Activated CD4-positive, alpha-beta T cell treated with anti-CD3 and anti-CD28 coated beads for 36 hours (primary cell): ENCODE measurements at places on chromosomes 7 and 10. TPM values are rescaled to one million over a fixed set of nuclear protein-coding genes. Genes with fewer than 3 reads are reported as not detected.
A peak's percentile ranks its signal among the peaks of the same experiment; 100 is the strongest.

The ANKRD2 gene
- total RNA-seq: not detected

DNA sequence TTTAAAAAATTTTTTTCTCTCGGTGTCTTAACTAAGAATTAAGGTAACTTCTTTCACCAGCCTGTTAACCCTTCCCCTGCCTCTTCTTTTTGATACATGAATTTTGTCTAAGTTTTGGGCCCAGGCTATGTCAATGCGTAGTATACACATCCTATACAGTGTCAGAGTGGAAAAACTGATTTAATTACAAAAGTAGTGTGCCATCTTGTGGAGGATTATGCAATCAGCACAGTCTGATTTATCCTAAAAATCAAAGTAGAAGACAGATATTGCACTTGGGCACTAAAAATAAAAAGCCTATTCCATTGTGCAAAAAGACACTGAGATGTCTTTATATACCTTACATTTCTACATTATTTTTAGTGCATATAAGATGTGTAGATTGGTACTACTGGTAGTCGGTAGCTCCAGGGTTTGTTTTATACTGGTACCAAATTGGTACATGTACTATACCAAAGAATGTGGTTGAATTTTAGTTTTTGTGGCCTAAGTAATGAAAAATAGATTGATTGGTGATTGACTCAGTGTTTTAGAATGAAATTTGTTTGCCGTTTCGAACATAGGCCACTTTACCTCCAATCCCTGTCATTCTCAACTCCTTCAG lies 96.6 kb downstream of the MKLN1 start:
- H3K4me3 ChIP-seq: no peak overlapping the region
- H3K4me1 ChIP-seq: peaks cover 8% of the 10 kb centered on the region
- H3K27ac ChIP-seq: no peak overlapping the region

DNA sequence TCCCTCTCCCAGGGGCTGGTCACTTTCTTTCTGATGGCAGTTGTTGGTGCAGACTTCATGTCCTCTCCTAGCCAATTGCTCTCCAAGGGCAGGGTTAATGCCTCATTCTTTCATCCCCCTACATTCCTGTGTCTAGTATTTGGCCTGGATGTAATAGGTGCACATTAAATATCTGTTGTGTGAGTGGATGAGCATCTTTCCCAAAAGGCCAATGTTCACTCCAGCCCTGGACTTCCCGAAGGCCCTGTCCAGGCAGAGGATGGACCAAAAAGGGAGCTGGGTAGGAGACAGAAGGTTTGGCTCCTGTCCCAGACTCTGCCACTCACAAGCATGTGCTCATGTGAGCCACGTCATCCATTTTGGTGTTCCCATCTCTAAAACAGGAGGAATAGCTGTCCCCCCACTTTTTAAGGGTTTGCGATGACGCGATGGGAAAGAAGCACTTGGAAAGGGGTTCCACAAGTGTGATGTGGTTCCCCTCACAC lies 47.5 kb downstream of the RGS10 start:
- H3K27ac ChIP-seq: peak overlapping the region; percentile 48
- H3K4me3 ChIP-seq: no peak overlapping the region
- H3K36me3 ChIP-seq: peaks cover 27% of the 10 kb centered on the region
- H3K27me3 ChIP-seq: no peaks in the 10 kb centered on the region
- no peak for DNase-seq

DNA sequence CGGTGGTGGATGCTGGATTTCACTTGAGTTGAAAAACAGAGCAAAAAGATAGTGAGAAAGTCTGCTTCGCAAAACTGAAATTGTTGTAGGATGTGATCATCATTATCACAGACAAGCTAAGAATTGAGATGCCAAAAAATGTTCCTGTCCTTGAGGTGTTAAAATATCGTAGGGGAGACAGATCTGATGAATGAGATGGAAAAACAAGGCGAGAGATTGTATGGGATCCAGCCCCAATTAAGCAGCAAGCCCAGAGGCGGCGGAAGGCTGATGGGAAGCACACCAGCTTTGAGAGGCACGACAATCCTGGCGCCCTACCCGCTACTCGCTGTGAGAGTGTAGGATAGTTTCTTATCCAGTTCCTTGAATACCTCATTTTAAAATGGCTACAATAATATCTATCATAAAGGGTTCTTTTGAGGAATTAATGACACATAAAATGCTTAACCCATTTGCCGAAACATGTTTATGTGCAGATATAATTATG lies 131.1 kb upstream of the PTN start:
- no peaks in the 10 kb centered on the region for H3K27me3 ChIP-seq
- H3K36me3 ChIP-seq: no peaks in the 10 kb centered on the region
- H3K4me3 ChIP-seq: no peak overlapping the region
- no peaks in the 10 kb centered on the region for H3K4me1 ChIP-seq
- no peak overlapping the region for H3K27ac ChIP-seq
- DNase-seq: no peak

DNA sequence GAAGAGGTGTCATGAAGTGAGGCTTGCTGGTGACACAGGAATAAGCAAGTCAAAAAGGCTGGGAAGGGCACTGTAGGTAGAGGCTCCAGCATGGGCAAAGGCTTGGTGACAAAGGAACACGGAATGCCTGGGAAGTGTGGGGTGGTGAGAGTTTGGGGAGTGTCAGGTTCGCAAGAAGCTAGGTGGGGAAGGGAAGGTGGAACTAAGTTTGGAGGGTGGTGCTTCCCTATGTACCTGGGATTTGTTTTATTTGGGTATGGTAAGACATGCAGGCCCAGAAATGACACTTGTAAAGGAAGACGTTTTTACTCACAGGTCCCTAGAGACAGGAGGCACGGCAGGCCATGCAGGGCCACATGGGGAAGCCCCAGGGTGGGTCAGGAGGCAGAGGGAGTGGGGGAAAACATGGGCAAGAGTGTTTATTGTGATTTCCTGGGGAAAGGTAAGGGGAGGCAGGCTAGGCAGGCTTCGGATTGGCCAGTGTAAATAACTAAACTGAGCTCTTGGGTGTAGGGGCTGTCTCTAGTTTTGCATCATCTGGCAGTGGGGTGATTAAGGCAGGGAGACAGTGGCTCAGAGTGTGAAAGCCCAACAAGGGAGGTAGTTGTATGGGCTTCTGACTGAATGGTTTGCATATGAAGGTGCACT lies 52.1 kb downstream of the SH2D4B start:
- H3K4me1 ChIP-seq: no peaks in the 10 kb centered on the region
- H3K27ac ChIP-seq: no peak overlapping the region
- H3K4me3 ChIP-seq: no peak overlapping the region

DNA sequence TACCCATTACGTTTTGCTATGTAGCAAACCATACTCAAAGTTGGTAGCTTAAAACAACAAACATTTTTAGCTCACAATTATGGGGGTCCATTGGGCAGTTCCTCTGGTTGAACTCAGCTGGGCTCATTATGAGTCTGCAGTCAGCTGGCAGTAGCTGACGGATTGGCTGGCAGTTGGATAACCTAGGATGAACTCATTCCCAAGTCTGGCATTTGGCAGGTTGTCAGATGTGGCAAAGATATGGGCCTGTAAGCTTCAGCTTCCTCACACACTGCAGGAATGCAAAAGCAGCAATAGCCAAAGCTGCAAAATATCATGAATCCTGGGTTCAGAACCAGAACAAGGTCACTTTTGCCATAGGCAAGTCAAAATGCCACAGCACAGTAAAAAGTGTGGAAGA lies 412.2 kb upstream of the SORCS1 start:
- H3K27ac ChIP-seq: no peak overlapping the region
- H3K36me3 ChIP-seq: no peaks in the 10 kb centered on the region
- H3K4me1 ChIP-seq: no peaks in the 10 kb centered on the region
- no peak overlapping the region for H3K4me3 ChIP-seq
- H3K27me3 ChIP-seq: no peaks in the 10 kb centered on the region
- DNase-seq: no peak
